ENCODE measurements at places on chromosomes 1 and 21.

DNA sequence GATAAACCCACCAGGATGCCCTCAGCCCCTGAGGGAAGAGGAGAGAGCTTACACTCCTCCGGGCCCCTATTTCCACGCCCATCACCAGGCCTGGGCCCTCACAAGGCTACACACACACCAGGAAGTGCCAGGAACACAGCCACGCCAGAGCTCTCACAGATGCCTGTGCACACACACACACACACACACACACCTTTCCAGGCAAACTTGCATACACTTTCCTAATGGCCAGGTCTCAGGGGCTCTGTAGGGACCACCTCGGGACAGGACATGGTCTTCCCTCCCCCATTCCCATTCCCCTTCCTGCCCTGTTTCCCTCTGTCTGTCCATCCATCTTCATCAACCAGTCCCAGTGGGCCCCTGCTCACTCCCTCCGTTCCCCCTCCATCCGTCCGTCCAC is 9.7 kb upstream of the EPHA2 start:
- no peak for DNase-seq

DNA sequence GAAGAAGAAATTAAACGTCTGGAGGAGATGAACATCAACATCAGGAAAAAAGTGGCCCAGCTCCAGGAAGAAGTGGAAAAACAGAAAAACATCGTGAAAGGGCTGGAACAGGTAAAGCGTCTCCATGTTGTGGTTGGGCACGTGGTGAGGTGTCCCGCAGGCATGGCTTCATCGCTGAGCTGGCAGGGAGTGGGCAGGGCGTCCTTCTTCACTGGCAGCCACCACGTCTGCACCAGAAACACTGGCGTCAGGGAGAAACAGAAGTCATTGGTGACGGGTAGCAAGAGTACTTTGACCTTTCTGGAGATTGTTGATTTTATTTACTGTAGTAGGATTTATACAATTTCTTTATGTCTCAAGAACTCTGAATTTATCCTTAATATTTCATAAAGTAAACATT is 59.0 kb upstream of the DIP2A start:
- no peak for DNase-seq

DNA sequence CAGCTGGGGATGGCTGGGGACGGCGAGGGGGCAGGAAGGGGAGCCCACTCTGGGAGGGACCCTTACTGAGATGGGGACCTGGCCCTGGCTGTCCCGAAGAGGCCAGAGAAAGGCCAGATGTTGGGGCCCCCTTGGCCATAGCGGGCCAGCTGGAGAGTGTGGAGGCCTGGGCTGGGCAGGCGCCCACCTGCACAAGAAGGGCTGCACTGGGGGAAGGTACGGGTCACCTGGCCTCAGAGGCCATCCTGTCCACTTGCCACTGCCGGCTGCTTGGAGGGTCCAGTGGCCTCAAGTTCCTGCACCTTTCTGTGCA is 5.0 kb upstream of the PLCH2 start:
- no peak for DNase-seq

DNA sequence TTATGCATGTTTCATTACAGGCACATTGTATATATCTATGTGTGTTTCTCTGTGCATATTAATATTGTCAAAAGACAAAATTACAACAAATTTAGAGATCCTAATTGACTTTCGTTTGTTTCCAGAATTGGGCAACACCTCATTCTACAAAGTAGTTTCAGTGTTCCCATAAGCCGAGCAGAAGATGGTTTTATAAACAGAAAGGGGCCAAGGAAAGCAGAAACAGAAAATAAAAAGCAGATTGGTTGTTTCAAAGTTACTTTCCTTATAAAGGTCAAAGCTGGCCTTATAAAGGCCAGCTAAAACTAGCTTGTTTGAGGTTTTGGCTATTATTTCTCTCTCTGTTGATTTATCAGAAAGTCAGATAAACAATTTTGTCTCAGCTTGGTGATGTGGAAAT is 116.2 kb upstream of the FGGY start:
- DNase-seq = no peak

DNA sequence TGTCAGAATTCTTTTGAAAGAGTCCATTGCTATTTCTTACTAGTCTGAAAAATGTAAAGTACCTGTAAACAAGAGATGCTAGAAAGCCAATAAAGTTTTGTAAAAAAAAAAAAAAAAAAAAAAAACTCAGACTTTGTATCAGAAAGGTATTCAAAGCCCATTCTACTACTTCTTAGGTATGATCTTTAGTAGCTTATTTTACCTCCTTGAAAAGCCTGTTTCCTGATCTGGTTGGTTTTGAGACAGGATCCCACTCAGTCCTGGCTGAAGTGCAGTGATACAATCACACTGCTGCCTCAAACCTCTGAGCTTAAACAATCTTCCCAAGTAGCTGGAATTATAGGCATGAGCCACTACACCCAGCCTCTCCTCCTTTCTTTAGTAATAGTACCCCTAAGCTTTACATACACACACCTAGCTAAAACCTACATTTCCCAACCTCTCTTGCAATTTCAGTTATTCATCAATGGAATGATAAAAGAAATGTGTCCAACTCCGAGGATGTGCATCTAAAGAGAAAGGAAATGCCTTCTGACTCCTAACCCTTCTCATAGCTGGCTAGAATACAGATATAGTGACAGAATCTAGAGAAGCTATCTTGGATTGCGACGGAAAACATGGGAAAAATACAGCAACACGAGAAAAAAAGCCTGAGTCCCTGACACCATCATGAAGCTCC is 30.6 kb downstream of the EPS15 start:
- no peak for DNase-seq

GRCh38 chr1:200043336-200043668 is 15.8 kb downstream of the NR5A2 start:
- no peak for DNase-seq

GRCh38 chr1:228141226-228142044 is 1.4 kb downstream of the GUK1 start:
- no peak for DNase-seq

DNA sequence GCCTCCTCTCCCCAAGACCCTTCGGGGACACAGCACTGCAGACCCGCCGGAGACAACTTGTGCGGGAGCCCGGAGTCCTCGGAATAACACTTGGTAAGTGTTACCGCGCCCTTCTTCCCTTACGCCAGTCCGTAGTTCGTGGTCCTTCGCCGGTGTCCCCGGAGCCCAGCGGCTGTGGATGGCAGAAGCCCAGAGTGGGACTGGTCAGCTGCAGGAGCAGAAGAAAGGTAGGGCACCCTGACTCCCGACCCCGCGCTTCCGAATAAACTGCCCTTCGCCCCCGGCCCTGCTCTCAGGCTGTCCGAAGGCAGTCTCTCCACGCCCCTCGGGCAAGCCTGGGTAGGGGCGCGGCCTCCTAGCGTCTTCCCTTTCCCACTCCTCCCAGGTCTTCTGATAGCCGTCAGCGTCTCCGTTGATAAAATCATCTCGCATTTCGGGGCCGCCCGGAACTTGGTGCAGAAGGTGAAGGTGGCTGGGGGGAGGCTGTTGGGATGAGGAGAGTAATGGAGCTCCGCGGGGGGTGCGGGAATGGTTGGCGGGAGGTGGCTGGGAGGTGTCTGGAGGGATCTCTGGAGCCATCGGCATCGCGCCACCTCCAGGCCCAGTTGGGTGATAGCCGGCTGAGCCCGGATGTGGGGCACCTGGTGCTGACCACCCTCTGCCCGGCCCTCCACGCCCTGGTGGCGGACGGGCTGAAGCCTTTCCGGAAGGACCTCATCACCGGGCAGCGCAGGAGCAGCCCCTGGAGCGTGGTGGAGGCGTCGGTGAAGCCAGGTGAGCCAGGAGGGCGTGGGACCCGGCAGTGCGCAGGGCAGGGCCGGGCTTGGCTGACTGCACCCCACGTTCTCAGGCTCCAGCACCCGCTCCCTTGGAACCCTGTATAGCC is 4.3 kb downstream of the RUSC1 start:
- DNase-seq = no peak

GRCh38 chr1:180027949-180028445 is 73.4 kb downstream of the CEP350 start:
- DNase-seq = no peak

DNA sequence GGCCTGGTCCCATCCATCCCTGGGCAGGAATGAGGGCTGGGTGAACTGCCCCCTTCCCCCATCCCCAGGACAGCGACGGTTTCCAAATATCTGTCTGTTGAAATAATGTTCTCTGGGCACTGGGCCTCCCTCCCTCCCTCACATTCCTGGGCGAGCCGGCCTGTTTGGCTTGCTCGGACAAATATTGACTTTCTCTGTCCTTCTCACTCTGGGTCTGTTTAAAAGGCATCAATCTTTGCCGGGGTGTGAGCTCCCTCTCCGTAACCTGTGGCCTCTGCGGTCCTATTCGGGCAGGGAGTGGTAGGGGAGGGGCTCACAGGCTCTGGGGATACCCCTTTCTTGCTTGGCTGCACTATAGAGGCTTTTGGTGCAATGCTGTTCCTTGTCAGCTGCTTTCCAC is 40.2 kb downstream of the FOXD2 start:
- DNase-seq = no peak

DNA sequence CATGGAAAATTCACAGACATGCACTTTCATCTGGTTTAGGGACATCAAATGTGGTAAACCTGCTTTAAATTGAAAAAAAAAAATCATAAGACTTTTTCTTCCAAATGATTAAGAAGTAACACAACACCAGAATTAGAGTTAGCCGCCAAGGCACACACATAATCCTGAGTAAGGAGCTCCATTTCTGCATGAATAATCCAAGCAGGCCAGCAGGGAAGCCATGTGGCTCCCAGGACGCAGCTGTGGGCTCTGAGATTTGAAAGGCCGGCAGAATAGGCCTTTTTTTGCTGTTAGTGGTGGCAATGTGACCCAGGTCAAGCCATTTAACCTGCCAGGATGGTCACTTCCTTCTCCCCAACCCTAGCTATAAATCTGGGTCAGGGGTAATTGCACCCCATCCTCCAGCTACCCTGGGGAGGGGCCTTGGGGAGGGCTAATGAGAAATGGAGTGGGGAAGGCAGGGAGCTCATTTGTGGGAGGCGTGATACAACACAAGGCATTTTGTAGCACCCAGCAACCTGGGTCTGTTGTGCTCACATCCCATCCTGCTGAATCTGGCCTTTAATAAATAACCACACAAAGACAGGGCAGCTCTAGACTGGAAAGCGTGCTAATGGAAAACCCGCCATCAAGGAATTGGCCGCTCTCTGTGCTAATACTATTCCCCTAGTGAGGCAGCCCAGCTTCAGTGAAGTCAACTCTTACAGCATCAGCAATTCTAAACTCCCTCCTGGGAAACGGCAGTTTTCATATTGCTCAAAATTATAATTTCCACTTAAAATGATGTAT is 178.5 kb downstream of the RHOU start:
- no peak for DNase-seq
